Kidney (tissue), 22 donors: ENCODE measurements at places on chromosomes 12 and 14.

DNA sequence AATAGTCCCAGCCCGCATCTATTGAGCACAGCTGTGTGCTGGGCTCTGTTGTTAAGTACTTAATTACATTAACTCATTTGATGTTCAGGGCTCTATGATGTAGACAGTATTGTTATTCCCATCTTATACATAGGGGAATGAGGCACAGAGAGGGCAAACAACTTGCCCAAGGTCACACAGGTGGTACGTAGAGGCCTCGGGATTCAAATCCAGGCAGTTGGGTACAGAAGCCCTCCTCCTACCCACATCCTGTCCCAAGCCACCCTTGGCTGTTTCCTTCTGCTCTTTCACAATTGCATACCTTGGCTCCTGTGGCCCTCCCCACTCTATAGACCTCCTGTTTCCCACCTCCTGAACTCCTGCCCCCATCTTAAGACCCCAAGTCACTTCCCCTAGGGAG lies 10.0 kb upstream of the GPR68 start:
- H3K36me3 ChIP-seq: no peaks in the 10 kb centered on the region
- H3K4me3 ChIP-seq: no peak overlapping the region
- peaks cover 2% of the 10 kb centered on the region for H3K4me1 ChIP-seq
- no peak for DNase-seq
- no peak overlapping the region for H3K27ac ChIP-seq

DNA sequence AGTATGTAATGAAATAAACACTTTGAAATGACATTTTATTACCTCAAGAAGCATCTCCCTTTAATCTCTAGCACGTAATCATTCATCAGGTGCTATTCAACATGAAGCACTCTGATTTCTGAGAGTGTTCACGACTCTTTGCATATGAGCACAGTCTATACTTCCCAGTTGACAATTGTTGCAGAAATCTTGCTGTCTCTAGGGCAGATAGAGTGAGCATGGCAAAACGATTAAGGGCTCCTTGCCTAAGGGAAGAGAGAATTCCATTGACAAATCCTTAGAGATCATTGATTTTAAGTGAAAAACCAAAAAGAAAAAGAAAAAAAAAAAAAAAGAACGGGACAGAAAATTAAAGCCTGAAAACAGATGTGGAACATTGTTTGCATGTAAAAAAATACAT lies 107.6 kb downstream of the C12orf50 start:
- no peak overlapping the region for H3K4me3 ChIP-seq
- DNase-seq: no peak
- H3K27me3 ChIP-seq: no peaks in the 10 kb centered on the region
- no peaks in the 10 kb centered on the region for H3K4me1 ChIP-seq
- H3K36me3 ChIP-seq: no peaks in the 10 kb centered on the region

- no peaks in the 10 kb centered on the region for H3K36me3 ChIP-seq
- no peaks in the 10 kb centered on the region for H3K27me3 ChIP-seq
- DNase-seq: no peak
- H3K4me1 ChIP-seq: peaks cover 5% of the 10 kb centered on the region
- no peak overlapping the region for H3K4me3 ChIP-seq
- H3K27ac ChIP-seq: no peak overlapping the region
Measured at GRCh38 chr12:38144601-38145436, 171.8 kb upstream of the ALG10B start.

DNA sequence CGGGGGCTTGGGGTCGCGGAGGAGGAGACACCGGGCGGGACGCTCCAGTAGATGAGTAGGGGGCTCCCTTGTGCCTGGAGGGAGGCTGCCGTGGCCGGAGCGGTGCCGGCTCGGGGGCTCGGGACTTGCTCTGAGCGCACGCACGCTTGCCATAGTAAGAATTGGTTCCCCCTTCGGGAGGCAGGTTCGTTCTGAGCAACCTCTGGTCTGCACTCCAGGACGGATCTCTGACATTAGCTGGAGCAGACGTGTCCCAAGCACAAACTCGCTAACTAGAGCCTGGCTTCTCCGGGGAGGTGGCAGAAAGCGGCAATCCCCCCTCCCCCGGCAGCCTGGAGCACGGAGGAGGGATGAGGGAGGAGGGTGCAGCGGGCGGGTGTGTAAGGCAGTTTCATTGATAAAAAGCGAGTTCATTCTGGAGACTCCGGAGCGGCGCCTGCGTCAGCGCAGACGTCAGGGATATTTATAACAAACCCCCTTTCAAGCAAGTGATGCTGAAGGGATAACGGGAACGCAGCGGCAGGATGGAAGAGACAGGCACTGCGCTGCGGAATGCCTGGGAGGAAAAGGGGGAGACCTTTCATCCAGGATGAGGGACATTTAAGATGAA lies 630 bp downstream of the FOS start:
- peak overlapping the region; percentile 97 for H3K27ac ChIP-seq
- DNase-seq: peak; percentile 92
- H3K27me3 ChIP-seq: peaks cover 6% of the 10 kb centered on the region
- peaks cover 21% of the 10 kb centered on the region for H3K4me1 ChIP-seq
- peaks cover 2% of the 10 kb centered on the region for H3K36me3 ChIP-seq
- H3K4me3 ChIP-seq: peak overlapping the region; percentile 88

GRCh38 chr12:98669751-98670150 lies 24.7 kb downstream of the APAF1 start:
- H3K4me3 ChIP-seq: no peak overlapping the region
- H3K36me3 ChIP-seq: peaks cover 2% of the 10 kb centered on the region
- H3K27me3 ChIP-seq: no peaks in the 10 kb centered on the region
- no peaks in the 10 kb centered on the region for H3K4me1 ChIP-seq

DNA sequence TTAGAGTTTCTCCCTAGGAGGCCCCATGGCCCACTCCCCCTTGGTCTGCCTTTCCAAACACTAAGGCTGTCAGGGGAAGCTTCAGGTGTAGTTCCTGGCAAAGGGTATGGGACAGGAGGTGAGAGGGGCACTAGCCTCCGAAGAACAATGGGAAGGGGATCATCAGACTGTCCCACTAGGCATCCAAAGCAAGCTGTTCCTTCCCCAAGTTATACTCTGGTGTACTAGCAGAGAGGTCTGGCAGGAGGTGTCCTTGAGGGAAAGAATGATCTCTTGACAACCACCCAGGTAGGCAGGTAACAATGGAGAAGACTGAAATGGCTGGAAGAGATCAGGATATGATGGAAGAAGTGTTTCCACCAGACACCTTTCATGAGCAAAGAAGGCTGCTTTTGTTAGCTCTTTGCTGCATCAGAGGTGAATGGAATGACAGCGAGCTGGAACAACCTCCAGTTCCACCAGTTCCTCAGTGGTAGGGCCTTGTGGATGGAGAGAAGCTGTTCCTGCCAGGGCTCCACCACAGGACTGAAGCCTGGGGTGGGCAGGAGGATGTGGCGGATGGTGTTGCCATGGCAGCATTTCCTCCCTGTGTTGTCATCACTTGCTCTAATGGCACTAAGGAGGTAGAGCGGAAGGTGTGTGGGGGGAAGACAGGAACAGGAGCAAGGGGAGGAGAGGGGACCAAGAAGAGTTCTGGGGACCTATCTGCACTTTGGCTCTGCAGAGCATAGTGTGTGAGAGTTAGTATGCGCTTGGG lies 2.3 kb upstream of the AGAP2 start:
- no peak overlapping the region for H3K4me3 ChIP-seq
- peaks cover 20% of the 10 kb centered on the region for H3K27me3 ChIP-seq
- H3K4me1 ChIP-seq: no peaks in the 10 kb centered on the region

DNA sequence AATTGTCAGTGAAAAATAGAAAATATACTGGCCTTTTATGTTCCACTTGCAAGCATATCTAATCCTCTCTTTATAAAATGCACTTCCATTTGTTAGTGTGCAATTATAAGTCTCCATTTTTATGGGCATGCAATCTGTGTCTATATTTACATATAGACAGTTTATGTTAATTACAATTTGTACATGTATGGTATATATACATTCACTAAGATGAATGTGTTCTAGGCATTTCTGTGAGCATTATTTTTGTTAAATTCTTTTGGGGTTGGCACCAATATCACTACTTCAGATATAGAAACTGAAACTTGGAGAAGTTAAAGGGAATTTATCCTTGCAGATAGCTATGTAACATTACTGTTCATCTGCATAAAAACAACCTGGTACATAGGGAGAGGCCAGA lies 470.8 kb upstream of the LMO3 start:
- no peak overlapping the region for H3K4me3 ChIP-seq
- H3K27ac ChIP-seq: no peak overlapping the region
- H3K4me1 ChIP-seq: no peaks in the 10 kb centered on the region
- H3K27me3 ChIP-seq: no peaks in the 10 kb centered on the region

GRCh38 chr12:65948320-65949008 lies 124.2 kb downstream of the HMGA2 start:
- H3K27ac ChIP-seq: no peak overlapping the region
- H3K4me1 ChIP-seq: no peaks in the 10 kb centered on the region
- no peaks in the 10 kb centered on the region for H3K27me3 ChIP-seq
- peak overlapping the region; percentile 8 for H3K4me3 ChIP-seq

GRCh38 chr12:97005174-97005573 lies 98.1 kb downstream of the NEDD1 start:
- H3K4me3 ChIP-seq: no peak overlapping the region
- no peak overlapping the region for H3K27ac ChIP-seq
- no peaks in the 10 kb centered on the region for H3K27me3 ChIP-seq
- H3K4me1 ChIP-seq: no peaks in the 10 kb centered on the region

- no peak for DNase-seq
- H3K4me1 ChIP-seq: no peaks in the 10 kb centered on the region
- no peaks in the 10 kb centered on the region for H3K36me3 ChIP-seq
- H3K27me3 ChIP-seq: no peaks in the 10 kb centered on the region
Measured at GRCh38 chr12:22029491-22029890, 16.5 kb upstream of the CMAS start.

GRCh38 chr12:123059500-123059899 lies 79.0 kb downstream of the ARL6IP4 start:
- peaks cover 59% of the 10 kb centered on the region for H3K4me1 ChIP-seq
- H3K27me3 ChIP-seq: no peaks in the 10 kb centered on the region
- H3K4me3 ChIP-seq: no peak overlapping the region
- no peaks in the 10 kb centered on the region for H3K36me3 ChIP-seq
- H3K27ac ChIP-seq: peak overlapping the region; percentile 72

DNA sequence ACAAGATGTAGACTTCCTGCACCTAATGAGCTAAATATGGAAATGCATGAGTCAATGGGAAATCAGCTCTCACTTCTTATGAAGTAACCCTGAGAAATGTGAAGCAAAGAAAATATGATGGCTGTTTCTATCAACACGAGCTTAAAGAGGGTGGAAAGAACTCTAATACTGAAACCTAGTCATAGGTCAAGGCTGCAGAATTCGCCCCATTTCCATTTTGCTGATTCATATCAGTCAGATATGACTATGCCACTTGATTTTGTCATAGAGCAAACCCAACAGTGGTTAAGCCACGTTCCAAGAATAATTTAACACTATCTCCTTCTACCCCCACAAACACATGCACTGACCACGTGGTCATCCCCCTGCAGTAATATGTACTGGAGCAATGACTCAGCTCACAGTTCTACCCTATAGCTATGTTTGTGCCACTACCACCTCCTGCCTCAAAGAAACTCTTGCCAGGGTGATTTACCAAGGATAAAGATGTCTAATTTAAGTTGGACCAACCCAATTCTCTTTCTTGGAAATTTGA lies 157.5 kb downstream of the TMTC3 start:
- no peaks in the 10 kb centered on the region for H3K4me1 ChIP-seq
- no peak overlapping the region for H3K27ac ChIP-seq
- H3K27me3 ChIP-seq: no peaks in the 10 kb centered on the region
- no peaks in the 10 kb centered on the region for H3K36me3 ChIP-seq
- H3K4me3 ChIP-seq: no peak overlapping the region

DNA sequence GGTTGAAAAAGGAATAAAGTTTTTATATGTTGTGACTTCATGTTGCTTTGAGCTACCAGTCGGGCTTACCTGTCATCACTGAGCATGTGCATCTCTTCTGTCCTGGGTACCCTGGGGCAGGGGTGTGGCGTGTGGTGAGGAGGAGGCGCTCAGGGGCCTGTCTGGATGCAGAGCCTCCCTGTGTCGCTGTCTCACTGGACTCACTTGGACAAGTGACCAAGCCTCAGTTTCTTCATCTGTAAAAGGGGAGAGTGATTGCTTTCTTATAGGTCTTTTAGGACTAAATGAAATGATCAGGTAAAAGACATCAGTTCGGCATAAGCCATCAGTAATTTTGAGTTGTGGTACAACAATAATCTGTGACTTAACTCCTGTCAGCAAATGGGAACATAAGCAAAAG lies 22.1 kb downstream of the ATP6V0A2 start:
- no peak for DNase-seq
- no peaks in the 10 kb centered on the region for H3K27me3 ChIP-seq
- no peak overlapping the region for H3K27ac ChIP-seq
- H3K36me3 ChIP-seq: peaks cover 3% of the 10 kb centered on the region
- H3K4me1 ChIP-seq: no peaks in the 10 kb centered on the region

- no peak overlapping the region for H3K4me3 ChIP-seq
- H3K27me3 ChIP-seq: no peaks in the 10 kb centered on the region
- H3K36me3 ChIP-seq: no peaks in the 10 kb centered on the region
Measured at GRCh38 chr12:6297170-6297569, 13.3 kb upstream of the PLEKHG6 start.

- H3K4me3 ChIP-seq: no peak overlapping the region
- H3K27me3 ChIP-seq: no peaks in the 10 kb centered on the region
- H3K36me3 ChIP-seq: no peaks in the 10 kb centered on the region
Measured at GRCh38 chr14:93163564-93163963, 21.1 kb downstream of the MOAP1 start.

- H3K27ac ChIP-seq: no peak overlapping the region
- H3K4me1 ChIP-seq: no peaks in the 10 kb centered on the region
- H3K27me3 ChIP-seq: no peaks in the 10 kb centered on the region
- no peak overlapping the region for H3K4me3 ChIP-seq
- DNase-seq: no peak
Measured at GRCh38 chr14:96494331-96494730, 7.9 kb upstream of the PAPOLA start.

DNA sequence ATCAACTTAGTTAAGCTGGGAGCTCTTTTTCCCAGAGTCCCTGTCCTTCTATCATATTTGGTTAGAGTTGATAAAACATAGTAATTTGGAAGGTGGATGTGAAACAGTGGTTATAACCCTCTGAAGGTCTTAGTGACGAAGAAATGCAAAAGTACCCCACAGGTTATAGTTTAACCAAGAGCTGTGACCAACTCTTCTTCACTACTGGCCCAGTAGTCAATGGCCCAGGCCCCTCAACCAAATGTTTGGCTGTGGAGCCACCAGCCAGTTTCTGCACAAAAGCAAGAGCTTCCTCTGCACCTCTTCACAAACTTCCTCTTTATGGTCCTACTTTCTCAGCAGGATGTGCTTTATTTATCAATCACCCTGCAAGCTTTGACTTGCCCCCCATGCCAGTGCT lies 132.6 kb downstream of the BMP4 start:
- no peak overlapping the region for H3K27ac ChIP-seq
- no peaks in the 10 kb centered on the region for H3K36me3 ChIP-seq
- no peak overlapping the region for H3K4me3 ChIP-seq
- no peak for DNase-seq
- no peaks in the 10 kb centered on the region for H3K4me1 ChIP-seq
- H3K27me3 ChIP-seq: no peaks in the 10 kb centered on the region
